Colonic mucosa (tissue), 4 donors: ENCODE measurements at places on chromosomes 6 and 20.
A peak's percentile ranks its signal among the peaks of the same experiment; 100 is the strongest.

- no peak for DNase-seq
- no peaks in the 10 kb centered on the region for H3K4me1 ChIP-seq
- H3K27ac ChIP-seq = no peak overlapping the region
- no peaks in the 10 kb centered on the region for H3K36me3 ChIP-seq
- H3K4me3 ChIP-seq = no peak overlapping the region
These were observed 105.7 kb downstream of the SLC16A10 start for GRCh38 chr6:111192911-111193555.

GRCh38 chr6:35240838-35241801, 18.4 kb upstream of the ZNF76 start:
- H3K27me3 ChIP-seq = no peaks in the 10 kb centered on the region
- H3K36me3 ChIP-seq = no peaks in the 10 kb centered on the region
- H3K27ac ChIP-seq = no peak overlapping the region
- H3K4me3 ChIP-seq = no peak overlapping the region
- peak; percentile 79 for DNase-seq

GRCh38 chr6:138300469-138300868, 77.2 kb upstream of the SMIM28 start:
- H3K36me3 ChIP-seq = no peaks in the 10 kb centered on the region
- DNase-seq = no peak
- H3K4me3 ChIP-seq = no peak overlapping the region
- no peaks in the 10 kb centered on the region for H3K4me1 ChIP-seq
- no peaks in the 10 kb centered on the region for H3K27me3 ChIP-seq

DNA sequence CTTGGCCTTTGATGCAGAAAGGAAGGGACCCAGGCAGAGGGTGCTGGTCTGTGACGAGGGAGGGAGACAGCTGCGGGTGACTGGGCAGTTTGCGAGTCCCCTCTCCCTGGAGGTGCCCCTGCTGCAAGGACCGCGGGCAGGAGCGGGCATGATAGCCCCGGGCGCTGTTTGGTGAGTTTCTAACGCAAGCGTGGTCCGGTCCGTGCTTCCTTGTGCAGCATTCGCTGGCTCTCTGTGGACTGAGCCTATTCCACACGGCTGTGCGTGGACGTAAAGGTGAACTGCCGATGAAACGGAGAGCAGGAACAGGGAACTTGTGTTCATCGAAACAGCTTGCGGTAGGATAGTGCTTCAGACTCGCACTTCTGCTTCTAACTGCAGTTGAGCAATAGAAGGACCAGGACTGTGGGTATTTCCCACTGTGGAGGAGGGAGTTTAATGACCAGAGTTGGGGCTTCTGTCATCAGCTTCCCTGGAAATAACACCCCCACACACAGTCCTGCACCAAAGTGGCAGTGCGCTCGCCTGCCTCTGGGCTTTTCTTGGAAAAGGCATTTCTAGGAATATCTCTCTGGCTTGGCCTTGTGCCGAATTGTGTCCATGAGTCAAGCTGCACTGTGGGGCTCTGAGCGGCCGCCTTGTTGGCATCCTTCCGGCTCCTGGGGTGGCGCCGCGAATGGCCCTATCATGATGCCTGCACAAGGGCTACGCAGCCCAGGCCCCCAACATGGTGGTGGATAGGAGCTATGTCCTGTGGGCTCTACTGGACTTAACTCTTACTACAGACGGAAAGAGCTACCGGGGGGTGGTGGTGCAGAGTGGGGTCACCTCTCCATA, 48.9 kb downstream of the DUSP22 start:
- H3K27me3 ChIP-seq = no peaks in the 10 kb centered on the region
- H3K27ac ChIP-seq = no peak overlapping the region
- DNase-seq = no peak

GRCh38 chr6:154404791-154405400, 48.3 kb upstream of the IPCEF1 start:
- H3K4me3 ChIP-seq = no peak overlapping the region
- DNase-seq = no peak
- peaks cover 5% of the 10 kb centered on the region for H3K36me3 ChIP-seq
- no peak overlapping the region for H3K27ac ChIP-seq

DNA sequence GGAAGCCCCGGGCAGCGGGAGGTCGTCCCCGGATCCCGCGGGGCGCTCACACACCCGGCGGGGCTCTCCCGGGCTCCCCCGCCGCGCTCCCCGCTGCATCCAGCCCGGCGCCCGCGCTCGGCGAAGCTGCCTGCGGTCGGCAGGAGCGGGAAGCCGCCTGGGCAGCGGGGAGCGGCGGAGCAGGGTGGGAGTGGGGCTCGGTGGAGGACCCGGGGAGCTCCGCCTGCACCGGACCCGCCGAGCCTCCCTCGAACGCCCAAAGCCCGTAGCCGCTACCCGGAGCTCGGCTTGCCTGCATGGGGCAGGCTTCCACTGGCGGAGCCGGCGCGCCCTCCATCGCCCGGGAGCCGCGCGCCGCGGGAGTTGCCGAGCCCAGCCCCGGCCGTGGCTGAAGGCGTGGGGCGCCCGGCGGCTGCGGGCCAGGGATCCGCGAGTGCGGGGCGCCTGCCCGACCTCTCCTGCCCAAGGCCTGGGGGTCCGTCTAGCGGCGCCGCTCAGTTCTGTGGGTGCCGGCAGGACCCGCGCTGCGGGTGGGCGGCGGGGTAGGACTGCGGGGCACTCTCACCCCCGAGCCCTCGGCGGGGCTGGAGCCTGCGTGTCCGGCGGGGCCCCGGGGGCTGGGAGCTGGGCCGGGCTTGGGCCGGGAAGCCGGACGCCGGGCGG, 671 bp downstream of the CDH4 start:
- H3K36me3 ChIP-seq = no peaks in the 10 kb centered on the region
- H3K27me3 ChIP-seq = peaks cover 40% of the 10 kb centered on the region
- H3K4me3 ChIP-seq = peak overlapping the region; percentile 19
- DNase-seq = no peak

- H3K27ac ChIP-seq = no peak overlapping the region
- H3K4me1 ChIP-seq = no peaks in the 10 kb centered on the region
- no peak overlapping the region for H3K4me3 ChIP-seq
- no peaks in the 10 kb centered on the region for H3K36me3 ChIP-seq
- no peak for DNase-seq
These were observed 286.3 kb downstream of the BTBD3 start for GRCh38 chr20:12203981-12204380.

- H3K27ac ChIP-seq = no peak overlapping the region
- H3K4me3 ChIP-seq = no peak overlapping the region
- no peak for DNase-seq
These were observed 401.5 kb upstream of the SASH1 start for GRCh38 chr6:147941143-147941542.

DNA sequence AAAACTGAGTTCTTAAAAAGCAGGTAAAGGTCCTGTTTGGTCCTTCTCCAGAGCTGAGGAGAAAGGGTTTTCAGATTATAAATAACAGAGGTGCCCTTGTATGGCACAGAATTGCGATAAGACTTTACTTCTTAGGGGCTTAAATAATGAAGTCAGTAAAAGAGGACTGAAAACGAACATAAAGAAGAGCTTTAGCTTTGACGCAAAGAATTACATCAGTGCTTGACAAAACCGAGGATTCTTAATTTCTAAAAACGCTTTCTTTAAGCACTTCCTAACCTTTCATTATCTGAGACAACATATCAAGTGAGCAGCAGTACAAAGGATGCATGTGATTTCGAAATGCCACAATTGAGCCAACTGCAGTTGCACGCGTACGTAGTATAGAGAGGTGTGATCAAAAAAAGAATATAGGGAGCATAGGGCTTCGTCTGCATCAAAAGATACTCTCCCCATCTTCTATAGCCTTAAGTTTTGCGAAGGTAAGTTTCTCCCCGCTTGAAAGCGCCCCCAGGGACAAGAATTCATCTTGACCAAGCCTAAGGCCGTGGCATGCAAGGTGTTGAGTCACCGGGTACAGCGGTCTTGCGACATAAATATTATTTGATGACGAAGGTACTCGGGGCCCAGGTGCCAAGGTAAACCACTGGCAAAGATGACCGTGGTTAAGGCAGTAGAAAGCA, 778 bp upstream of the LOC128125822 start:
- H3K4me3 ChIP-seq = peak overlapping the region; percentile 37
- H3K4me1 ChIP-seq = no peaks in the 10 kb centered on the region
- H3K27me3 ChIP-seq = no peaks in the 10 kb centered on the region
- peak overlapping the region; percentile 99 for H3K27ac ChIP-seq
- H3K36me3 ChIP-seq = no peaks in the 10 kb centered on the region
- peak; percentile 74 for DNase-seq

- H3K27ac ChIP-seq = no peak overlapping the region
- no peaks in the 10 kb centered on the region for H3K27me3 ChIP-seq
- H3K4me1 ChIP-seq = no peaks in the 10 kb centered on the region
- DNase-seq = no peak
These were observed 46.7 kb downstream of the SLC35D3 start for GRCh38 chr6:136968837-136969236.
